B cell (primary cell): ENCODE measurements at places on chromosomes 16 and 17. TPM values are rescaled to one million over a fixed set of nuclear protein-coding genes. Genes with fewer than 3 reads are reported as not detected.

NAGS gene
- polyA plus RNA-seq: 0.42 and 0.66 TPM in 2 replicates

MAP2K3 gene
- 61.0 and 77.4 TPM in 2 replicates for polyA plus RNA-seq

PLLP gene
- polyA plus RNA-seq: 0.06 and 0.15 TPM in 2 replicates

TMEM204 gene
- 2.3 and 2.7 TPM in 2 replicates for polyA plus RNA-seq

PRAC1 gene
- polyA plus RNA-seq: not detected in 2 replicates

C16orf89 gene
- not detected in 2 replicates for polyA plus RNA-seq

ACSF2 gene
- polyA plus RNA-seq: 59.6 and 62.1 TPM in 2 replicates

HSDL1 gene
- 12.4 and 16.4 TPM in 2 replicates for polyA plus RNA-seq

PDP2 gene
- polyA plus RNA-seq: 1.9 and 2.7 TPM in 2 replicates

PIMREG gene
- polyA plus RNA-seq: 0.21 and 0.33 TPM in 2 replicates

C1QTNF8 gene
- polyA plus RNA-seq: not detected in 2 replicates

ATMIN gene
- polyA plus RNA-seq: 7.1 and 7.5 TPM in 2 replicates

SAMD14 gene
- polyA plus RNA-seq: 0.06 and 0.13 TPM in 2 replicates

CACNG3 gene
- polyA plus RNA-seq: not detected in 2 replicates

CCDC144A gene
- polyA plus RNA-seq: 0.14 TPM in 1 of 2 replicates, not detected in the other
